ENCODE measurements at places on chromosomes 2 and 18. TPM values are rescaled to one million over a fixed set of nuclear protein-coding genes. Genes with fewer than 3 reads are reported as not detected.

The CSRNP3 gene
- 1.2 TPM for total RNA-seq

The SLC23A3 gene
- 7.1 TPM for total RNA-seq

The AQP12A gene
- not detected for total RNA-seq

The PPP1R1C gene
- total RNA-seq: 2.8 TPM

The KCNJ13 gene
- total RNA-seq: 0.59 TPM

The AGXT gene
- total RNA-seq: 0.39 TPM

The FKBP7 gene
- total RNA-seq: 1.3 TPM

DNA sequence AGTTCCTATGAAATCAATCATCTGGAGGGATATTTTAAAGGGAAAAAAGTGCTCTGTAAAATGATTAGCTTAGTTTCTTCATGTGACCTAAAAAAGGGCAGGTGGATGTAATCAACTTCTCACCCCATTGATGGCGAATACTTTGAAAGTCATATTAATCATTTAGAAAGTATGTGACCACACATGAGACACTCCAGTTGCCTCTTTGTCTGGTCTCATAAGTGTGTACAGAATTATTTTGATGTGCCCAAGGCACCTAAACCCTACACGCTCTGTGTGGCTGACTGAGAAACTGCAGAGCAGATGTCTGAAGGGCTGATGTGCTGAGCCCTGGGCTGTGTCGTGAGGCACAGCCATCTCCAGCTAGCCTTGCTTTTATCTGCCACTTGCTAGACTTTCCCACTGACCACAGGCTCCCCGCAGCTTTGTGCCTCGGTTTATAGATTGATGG, 26.9 kb downstream of the SGPP2 start:
- DNase-seq: no peak
- no peaks in the 10 kb centered on the region for H3K36me3 ChIP-seq
- no peaks in the 10 kb centered on the region for H3K27me3 ChIP-seq
- H3K4me1 ChIP-seq: no peaks in the 10 kb centered on the region
- H3K4me3 ChIP-seq: no peak overlapping the region

DNA sequence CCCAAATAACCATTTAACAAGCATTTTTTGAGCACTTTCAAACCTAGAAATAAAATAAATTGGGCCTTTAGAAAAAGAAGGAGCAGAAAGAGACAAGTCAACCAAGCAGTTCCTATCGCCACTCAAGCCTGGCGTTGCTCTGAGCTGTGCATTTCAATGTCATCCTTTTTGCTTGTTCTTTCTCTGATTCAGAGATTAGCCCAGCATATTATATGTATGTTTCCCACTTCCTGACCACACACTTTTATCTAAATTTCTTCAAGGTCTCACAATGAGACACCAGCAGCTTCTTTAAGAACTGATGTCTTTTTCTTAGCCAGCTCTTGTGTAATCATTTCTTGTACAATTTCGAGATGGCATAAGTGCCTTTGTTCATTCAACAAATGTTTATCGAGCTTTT, 344.5 kb upstream of the ID2 start:
- H3K36me3 ChIP-seq: no peaks in the 10 kb centered on the region
- DNase-seq: no peak
- H3K4me1 ChIP-seq: no peaks in the 10 kb centered on the region
- H3K4me3 ChIP-seq: no peak overlapping the region

DNA sequence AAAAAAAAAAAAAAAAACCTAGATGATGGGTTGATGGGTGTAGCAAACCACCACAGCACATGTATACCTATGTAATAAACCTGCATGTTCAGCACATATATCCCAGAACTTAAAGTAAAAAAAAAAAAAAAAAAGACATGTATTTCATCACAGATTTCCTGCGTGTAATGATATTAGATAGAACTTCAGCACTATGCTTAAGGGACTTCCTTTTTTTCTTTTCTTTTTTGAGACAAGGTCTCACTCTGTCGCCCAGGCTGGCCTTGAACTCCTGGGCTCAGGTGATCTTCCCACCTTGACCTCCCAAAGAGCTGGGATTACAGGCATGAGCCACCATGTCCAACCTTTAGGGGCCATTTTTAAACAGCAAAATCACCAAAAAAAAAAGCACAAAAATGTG, 42.0 kb downstream of the NEURL3 start:
- no peaks in the 10 kb centered on the region for H3K36me3 ChIP-seq
- H3K27me3 ChIP-seq: no peaks in the 10 kb centered on the region
- no peaks in the 10 kb centered on the region for H3K4me1 ChIP-seq
- H3K4me3 ChIP-seq: no peak overlapping the region
- no peak for DNase-seq

GRCh38 chr2:221343524-221343923, 228.6 kb downstream of the EPHA4 start:
- H3K4me3 ChIP-seq: no peak overlapping the region
- no peaks in the 10 kb centered on the region for H3K36me3 ChIP-seq
- no peaks in the 10 kb centered on the region for H3K4me1 ChIP-seq
- H3K27me3 ChIP-seq: no peaks in the 10 kb centered on the region

DNA sequence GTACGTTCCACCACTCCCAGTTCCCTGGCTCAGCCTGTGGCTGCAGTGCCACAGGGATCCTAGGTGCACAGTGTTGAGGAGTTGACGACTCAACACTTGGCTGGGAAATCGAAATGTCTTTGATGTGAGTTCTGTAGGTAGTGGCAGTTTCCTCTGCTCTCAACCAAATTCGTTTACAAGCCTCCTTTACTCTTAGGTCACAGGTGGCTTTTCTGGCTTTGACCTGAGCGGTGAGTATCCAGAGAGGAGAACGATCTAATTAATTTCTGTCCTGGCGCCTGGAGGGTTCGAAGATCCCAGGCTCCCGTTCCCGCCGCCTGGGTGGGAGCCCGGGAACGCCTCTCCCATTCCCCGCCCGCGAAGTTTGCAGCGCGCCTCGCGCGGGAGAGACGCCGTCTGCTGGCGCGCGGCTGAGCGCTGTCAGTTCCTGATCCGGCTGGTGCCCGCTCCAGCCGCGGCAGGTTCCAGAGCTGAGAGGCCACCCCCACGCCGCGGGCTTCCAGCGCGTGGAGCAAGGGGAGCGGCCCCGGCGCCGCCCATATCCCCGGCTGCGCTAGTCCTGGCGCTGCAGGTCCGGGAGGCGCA, at the start of gene LAMA3:
Gene LAMA3, plus strand, starts transcription at position 423 of the 585 bp plus-strand sequence. CDS start 231 bp downstream, outside the sequence.
- peak; percentile 68 for DNase-seq
- H3K4me1 ChIP-seq: peaks cover 6% of the 10 kb centered on the region
- no peak within 1 kb of the TSS for H3K27ac ChIP-seq
- H3K36me3 ChIP-seq: no peaks in the 10 kb centered on the region
- no peaks in the 10 kb centered on the region for H3K27me3 ChIP-seq

GRCh38 chr2:28435814-28436351, 43.2 kb downstream of the FOSL2 start:
- no peak overlapping the region for H3K4me3 ChIP-seq
- H3K4me1 ChIP-seq: peaks cover 33% of the 10 kb centered on the region
- H3K36me3 ChIP-seq: no peaks in the 10 kb centered on the region

GRCh38 chr18:48778344-48779011, 172.3 kb downstream of the SMAD7 start:
- DNase-seq: no peak
- no peak overlapping the region for H3K27ac ChIP-seq
- no peak overlapping the region for H3K4me3 ChIP-seq
- H3K27me3 ChIP-seq: no peaks in the 10 kb centered on the region
- H3K36me3 ChIP-seq: no peaks in the 10 kb centered on the region

GRCh38 chr2:18118703-18119102, 240.2 kb downstream of the KCNS3 start:
- H3K36me3 ChIP-seq: no peaks in the 10 kb centered on the region
- no peaks in the 10 kb centered on the region for H3K4me1 ChIP-seq
- no peak overlapping the region for H3K4me3 ChIP-seq
- no peak overlapping the region for H3K27ac ChIP-seq

DNA sequence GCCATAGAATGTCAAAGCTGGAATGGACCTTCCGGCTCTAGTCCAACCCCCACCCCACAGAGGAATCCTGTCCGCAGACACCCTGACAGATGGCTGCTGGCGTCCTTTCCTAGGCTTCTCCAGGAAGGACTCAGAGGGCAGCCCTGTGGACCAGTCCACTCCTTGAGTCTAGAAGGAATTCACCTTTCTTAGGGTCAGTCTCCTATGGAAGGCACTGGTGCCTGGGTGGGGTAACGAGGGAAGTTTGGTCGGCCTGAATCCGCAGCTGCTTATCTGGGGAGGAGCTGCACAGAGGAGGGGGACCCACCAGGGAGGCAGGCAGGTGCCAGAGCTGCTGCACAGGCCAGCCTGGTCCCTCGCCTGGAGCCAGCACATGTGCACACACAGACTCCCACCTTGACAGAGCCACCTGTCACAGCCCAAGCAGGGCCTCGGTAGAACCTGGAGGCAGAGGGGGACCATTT, 2.5 kb downstream of the DNMT3A start:
- H3K36me3 ChIP-seq: no peaks in the 10 kb centered on the region
- no peaks in the 10 kb centered on the region for H3K4me1 ChIP-seq
- no peak overlapping the region for H3K27ac ChIP-seq
- no peak overlapping the region for H3K4me3 ChIP-seq
- H3K27me3 ChIP-seq: no peaks in the 10 kb centered on the region
